Left ventricle myocardium inferior (tissue), 1 donor: ENCODE measurements at places on chromosomes 4 and X.

GRCh38 chr4:113050837-113051236 is 1.4 kb downstream of the ANK2 start:
- DNase-seq: no peak

DNA sequence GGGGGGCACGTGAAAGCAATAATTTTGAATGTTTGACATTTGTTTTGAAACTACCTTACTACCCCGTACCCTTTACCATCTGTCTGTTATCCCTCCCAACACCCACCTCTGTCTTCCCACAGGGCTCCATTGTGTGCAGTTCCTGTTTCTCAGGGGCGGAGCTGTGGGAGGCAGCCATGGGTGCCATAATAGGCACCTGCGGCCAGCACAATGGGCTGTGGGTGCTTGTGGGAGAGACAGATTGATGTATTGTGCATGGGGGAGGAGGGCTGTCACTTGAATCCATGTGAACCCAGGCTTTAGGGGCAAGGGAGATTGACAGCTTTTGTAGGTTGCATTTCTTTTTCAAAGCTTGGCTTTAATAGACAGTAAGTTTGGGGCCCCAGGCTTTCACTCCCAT is 122.6 kb upstream of the CXorf66 start:
- no peak for DNase-seq

GRCh38 chrX:68648960-68649359 is 1.5 kb downstream of the STARD8 start:
- no peak for DNase-seq

DNA sequence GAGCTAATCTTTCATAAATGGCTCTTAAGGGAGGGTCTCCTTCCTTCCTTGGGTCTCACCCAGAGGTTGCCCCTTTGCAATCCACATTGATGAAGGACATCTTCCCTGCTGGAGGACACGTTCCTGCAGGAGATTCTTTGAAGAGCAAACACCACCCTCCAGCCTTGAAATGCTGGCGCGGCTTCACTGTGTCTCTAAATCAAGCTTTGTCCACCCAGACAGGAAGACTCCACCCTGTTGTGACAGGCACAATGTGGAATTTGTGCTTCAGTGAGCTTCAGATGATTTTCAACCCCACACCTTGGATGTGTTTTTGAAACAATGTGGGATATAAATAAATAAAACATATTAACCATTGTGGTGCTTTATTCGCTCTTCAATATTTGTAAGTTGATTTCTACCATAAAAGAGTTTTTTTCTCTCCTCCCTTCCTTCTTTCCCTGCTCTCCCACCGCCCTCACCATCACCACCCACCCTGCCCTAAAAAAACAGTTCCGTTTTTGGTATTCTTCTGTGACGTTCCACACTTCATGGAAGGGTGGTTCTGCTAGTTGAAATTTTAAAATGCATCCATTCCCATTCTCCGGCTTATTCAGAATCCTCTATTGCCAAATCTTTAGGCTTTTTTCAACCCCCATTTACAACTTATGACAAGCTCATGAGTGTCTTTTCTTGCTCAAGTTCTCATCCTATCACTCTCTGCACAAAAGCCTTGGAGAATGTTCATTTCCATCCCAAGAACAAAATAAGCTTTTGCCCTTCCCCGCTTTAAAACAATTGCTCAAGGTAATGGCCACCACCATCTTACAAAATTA is 264.3 kb downstream of the RAPGEF2 start:
- peak; percentile 38 for DNase-seq

DNA sequence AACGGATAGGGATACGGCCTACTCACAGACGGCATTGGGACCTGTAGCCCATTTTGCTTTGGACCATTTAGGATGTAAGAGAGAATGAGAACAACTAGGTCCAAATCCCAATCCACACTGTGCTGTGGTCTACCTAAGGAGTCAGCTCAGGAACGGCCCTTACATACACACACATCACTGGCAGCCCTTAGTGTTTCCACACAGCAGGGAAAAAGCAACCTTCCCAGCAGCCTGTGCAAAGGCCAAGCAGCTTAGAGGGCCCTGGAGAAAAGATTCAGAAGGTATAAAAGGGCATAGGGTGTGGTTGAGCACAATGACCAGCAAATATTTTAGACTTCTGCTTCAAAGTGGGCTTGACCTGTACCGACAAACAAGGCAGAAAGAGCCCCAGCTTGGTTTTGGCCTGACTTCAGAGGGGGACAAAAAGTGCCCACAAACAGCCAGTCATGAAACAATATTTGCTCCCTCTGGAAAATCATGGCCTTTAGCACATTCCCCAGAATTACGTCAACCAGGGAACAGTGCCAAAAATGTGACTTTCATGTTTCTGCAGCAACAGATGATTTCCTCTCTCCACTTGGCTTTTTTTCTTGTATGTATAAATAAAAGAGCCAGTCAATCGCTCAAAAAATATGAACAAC is 359.5 kb upstream of the FGF16 start:
- no peak for DNase-seq

DNA sequence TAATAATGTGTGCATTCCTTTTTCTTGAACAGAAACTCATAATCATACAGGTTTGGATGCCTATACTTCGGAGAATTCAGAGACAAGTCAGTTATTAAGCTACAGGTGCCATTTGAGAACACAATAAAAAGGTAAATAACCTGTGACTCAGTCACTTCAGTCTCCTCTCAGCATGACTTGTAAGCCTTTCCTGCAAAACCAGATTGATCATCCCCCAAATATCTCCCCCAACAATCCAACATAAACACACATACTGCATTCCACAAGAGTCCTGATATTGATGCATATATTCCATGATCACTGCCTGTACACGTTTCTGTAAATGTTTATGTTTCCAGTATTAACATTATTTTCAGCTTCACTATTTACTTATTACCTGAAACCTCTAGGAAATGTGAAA is 110.8 kb downstream of the PWWP3B start:
- DNase-seq: no peak

- no peak for DNase-seq
Measured at GRCh38 chr4:72375073-72375736, 193.8 kb downstream of the ADAMTS3 start.
